ENCODE measurements at places on chromosomes 2 and 18.

DNA sequence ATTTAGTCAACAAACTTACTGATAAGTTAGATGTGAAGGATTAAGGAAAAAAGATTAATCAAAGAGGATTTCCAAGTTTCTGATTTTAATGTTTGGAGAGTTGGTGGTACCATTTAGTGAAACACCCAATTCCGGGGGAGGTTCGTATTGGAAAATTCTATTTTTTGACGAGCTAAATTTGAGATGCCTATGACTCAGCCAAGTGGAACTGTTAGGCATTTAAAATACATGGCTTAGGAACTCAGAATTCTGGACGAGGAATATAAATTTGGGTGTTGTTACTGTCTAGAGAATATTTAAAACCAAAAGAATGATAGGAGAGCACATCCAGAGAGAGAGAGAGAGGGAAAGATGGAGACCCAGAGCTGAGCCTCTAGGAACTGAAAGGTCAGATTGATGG, 103.6 kb downstream of the TMX3 start:
- DNase-seq = no peak

DNA sequence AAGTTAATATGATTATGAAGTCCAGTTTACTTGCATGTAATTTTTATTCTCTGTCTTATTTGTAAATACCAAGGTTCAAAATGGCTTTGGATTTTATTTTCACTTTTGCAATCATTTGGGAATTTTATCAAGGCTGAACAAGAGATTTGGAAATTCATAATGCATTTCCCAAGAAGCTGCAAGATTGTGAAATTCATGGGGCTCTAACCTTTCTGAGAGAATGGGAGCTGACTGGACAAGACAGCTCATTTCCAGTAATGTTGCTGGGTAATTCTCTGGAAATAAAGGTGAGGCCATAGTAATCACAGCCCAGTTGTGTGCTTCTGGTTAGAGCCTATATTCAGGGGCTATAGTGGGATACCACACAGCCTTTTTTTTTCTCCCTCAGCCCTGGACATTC, 21.5 kb upstream of the NABP1 start:
- DNase-seq = peak; percentile 14

DNA sequence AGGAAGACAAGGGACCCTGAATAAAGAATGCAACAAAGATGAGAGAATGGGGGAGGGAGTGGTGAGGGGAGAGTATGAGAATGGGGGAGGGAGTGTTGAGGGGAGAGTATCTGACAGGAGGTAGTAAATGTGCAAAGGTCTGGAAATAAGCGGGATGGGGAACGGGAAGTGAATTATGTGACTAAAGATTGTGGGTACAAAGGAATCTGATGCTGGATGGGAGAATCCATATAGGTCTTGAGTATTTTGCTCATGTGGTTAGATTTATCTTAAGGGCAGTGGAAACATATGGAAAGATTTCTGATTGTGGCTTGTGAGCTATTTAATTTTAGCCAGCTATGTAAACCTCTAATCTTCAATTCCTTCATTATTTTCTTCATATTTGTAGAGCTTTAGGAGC, 593.4 kb downstream of the DCC start:
- no peak for DNase-seq

GRCh38 chr18:57898506-57899124, 95.5 kb upstream of the ATP8B1 start:
- DNase-seq = peak; percentile 92

DNA sequence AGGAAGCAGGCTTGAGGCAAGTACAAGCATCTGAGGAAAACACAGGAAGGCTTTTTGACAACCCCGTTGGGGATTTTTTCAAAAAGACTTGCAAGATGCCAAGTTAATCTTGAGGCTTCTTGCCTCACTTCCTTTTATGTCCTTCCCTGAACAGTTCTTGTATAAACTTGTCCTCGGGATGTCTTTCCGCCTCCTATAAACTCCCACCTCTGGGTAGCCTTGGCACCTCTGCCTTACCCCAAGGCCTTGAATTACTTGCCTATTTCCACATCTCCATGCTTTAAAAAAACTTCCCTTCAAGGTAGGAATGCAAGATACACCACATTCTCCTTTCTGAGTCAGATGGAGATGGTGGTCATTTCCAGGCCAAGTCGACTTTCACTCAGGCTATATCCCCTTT, 106.4 kb upstream of the RBBP8 start:
- peak; percentile 61 for DNase-seq

GRCh38 chr2:85812094-85812735, 58.4 kb downstream of the ATOH8 start:
- DNase-seq = no peak

DNA sequence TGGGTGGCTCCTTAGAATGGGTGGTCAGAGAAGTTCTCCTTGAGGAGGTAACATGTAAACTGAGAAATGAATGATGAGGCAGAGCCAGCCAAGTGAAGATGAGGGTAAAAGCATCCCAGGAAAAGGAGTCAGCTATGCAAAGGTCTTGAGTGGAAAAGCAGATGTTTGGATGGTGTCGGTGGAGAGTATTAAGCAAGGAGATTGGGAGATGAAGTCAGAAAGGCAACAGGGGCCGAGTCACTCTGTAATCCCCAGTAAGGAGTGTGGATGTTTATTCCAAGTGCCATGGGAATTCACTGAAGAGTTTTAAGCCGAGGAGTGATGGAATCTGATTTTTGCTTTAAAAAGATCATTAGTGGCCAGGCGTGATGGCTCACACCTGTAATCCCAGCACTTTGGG, 3.4 kb upstream of the STAMBP start:
- no peak for DNase-seq

DNA sequence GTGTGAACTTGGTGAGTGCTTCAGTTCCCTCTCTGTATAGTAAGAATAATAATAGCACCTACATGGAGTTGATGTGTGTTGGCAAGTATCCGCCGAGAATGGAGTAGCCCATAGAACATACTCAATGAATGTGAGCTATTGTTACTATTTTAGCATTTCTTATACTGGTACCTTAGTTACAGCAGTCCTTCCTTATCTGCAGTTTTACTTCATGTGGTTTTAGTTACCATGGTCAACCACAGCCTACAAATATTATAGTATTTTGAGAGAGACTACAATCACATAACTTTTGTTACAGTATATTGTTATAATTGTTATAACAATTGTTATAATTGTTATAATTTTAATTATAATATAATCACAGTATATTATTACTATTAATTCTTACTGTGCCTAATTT, 152.5 kb upstream of the RASGRP3 start:
- no peak for DNase-seq

DNA sequence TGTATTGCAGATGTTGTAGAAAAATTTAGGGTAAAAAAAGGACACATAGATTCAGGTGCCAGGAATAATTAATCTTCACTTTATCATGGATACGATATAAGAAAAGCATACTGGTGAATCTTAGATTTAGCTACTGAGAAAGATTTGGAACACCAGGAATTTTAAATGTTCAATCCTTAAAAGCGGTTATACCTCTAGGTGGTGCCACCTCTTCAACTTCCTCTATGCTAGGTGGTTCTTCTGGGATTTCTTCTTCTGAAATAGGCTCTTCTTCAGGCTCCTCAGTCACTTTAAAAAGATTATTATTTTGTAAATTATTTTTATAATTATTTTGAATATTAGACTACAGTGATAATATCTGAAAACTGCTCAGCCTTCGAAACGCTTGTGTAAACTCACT, 133.1 kb downstream of the TTN start:
- DNase-seq = no peak

DNA sequence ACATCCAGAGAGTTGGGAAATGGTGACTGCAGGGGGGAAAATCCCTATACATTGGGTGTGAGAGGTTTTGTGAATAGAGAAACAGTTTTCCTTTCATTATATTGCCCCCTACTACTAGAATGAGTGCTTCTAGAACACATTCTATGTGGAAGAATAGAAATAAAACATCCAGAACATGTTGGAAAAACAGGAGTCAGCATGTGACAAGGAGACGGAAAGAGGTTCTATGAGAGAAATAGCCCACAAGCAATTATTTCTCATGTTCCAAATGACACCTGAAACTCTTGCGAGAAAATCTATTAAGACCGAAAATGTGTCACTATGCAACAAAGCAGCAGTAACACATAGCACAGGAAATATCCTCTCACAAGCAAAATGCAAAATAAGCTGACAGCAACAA, 202.7 kb upstream of the SPOPL start:
- DNase-seq = no peak

GRCh38 chr2:124810132-124810531, 785.0 kb downstream of the CNTNAP5 start:
- DNase-seq = no peak

DNA sequence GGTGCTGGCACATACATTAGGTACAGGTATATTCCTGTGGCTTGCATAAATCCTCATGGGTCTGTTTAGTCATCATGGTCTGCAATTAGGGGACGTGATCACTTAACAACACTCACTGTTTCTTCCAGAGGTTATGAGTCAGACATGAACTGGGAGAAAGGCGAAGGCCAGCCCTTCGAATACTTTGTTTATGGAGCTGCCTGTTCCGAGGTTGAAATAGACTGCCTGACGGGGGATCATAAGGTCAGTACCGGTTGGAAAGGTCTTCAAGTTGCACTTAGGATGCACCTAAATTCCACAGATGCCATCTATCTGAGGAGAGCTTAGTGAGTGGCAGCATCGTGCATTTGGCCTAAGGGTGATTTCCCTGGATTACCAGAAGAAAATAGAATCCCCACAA, 76.9 kb downstream of the AOX1 start:
- DNase-seq = peak; percentile 62

GRCh38 chr2:224724331-224724730, 8.2 kb upstream of the CCDC195 start:
- no peak for DNase-seq

DNA sequence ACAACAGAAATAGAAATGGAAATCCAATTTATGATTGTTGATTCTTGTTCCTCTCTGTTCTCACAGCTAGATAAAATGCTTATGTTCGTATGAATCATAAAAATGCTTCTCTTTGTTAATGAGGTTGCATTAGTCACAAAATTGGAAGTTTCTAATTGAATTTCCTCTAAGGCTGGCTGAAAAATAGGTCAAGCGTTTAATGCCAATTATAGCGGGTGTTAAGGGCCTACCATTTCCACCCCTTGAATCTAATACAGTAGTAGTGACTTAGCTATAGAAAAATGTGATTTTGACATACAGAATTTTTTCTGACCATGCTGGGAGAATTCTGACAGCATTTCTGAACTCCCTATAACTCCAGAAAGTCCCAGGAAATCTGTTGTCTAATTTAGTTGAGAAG, 107.1 kb downstream of the TTN start:
- no peak for DNase-seq

- DNase-seq = no peak
Observed at GRCh38 chr18:49630246-49630699, 68.4 kb downstream of the LIPG start.

DNA sequence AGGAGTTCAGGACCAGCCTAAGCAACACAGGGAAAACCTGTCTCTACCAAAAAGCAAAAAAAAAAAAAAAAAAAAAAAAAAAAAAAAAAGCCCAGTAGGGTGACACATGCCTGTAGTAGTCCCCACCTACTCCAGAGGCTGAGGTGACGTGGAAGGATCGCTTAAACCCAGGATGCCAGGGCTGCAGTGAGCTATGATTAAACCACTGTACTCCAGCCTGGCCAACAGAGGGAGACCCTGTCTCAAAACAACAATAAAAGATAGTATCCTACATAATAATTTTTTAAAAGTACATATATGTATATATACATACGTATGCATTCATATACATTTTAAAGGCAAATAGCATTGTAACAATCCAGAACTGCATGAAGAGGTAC, 51.7 kb downstream of the SOS1 start:
- no peak for DNase-seq

- no peak for DNase-seq
Observed at GRCh38 chr2:238320648-238321281, 447 bp downstream of the TRAF3IP1 start.
